ENCODE measurements at places on chromosomes 13 and 19.

GRCh38 chr19:23407616-23408133, 12.4 kb upstream of the ZNF91 start:
- no peak for DNase-seq

DNA sequence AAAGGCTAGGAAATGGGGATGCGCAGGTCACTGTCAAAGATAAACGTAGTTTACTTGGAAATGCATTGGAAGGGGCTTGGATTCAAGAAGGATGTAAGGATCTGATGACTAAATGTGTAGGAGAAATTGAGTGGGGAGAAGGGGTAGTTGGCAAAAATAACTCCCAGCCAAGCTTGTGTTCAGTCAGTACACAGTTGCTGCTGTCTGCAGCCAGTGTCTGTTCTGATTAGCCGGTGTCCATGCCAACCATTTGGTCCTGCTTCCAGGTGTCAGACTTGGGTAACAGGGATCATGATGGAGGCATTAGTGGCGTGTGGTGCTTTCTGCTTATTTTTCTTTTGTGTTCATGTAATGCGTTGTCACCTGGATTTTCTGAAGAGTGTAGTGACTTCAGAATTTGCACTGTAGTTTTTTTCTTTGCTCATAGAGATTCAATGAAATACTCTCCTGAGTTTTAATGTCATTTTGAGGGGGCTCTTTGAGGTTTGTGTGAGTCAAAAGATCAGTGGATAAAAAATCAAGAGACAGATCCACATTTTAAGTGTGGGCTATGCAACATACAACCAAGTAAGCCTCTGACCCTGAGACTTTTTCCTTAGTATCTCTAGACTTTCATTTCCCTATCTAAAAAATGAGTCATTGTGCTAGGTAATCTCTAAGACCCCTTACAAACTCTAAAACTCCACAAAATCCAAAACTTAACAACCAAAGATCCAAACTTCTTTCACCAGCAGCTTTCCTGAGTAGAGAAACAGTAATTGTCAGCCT, 103.9 kb downstream of the WDFY2 start:
- DNase-seq = no peak

DNA sequence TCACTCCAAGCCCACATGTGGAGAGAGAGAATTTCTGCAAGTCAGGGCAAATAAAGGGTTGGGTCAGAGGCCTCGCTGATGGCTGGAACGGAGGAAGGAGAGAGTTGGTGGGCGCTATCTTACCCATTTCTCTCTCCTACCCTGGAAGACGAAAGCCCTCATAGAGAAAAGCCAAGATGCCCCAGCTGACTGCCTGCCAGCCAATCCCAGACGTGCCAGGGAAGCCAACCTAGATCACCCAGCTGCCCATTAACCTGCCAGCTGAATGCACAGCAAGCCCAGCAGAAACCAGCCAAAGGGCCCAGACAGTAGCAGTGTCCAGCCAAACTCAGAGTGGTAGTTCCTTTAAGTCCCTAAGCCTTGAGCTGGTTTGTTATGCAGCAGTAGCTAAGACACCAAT, 167.0 kb upstream of the ZNF507 start:
- DNase-seq = no peak

DNA sequence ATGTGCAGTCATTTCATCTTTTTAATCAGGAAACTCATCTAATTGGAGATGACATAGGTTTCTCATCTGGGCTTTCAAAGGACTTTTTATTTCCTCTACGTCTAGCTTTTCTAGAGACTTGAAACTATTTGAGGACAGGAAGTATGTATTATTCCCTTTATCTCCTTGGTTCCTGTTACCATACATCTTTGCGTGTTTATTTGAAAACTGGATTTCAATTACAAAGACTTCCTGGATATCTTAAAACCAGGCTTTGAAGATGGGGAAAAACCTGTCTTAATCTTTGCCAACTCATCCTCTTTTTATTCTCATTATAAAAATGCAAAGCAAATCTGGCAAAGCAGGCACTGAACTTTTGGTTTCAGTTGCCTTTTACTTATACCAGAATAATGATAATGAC, 130.5 kb downstream of the LMO7 start:
- DNase-seq = no peak
